ENCODE measurements at places on chromosomes 5 and 9.
A peak's percentile ranks its signal among the peaks of the same experiment; 100 is the strongest.

DNA sequence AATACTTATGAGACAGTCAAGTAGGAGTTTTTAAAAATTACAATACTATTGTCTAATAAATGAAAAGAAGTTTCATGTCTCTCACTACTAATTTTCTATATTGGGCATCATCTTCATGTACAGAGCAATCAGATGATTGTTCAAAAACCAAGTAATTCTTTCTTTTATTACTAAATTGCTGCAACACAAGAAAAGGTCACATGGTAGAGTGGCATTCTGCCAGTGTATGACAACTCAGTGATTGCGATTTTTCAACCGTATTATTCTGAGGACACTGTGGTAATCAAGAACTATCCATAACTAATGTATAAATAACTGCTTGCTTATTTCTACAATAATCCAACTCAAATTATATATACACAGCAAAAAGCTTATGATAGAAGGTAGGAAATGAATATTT lies 96.7 kb upstream of the GRHPR start:
- DNase-seq: no peak

DNA sequence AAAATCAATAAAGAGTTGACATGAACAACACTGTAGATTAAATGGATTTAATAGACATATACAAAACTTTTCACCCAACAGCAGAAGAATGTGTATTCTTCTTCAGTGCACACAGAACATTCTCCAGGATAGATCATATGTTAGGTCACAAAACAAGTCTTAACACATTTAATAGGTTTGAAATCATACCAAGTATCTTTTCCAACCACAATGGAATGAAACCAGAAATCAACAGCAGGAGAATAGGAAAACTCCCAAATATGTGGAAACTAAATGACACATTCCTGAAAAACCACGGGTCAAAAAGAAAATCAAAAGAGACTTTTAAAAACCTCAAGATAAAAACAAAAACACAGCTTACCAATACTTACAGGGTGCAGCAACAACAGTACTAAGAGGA lies 790.1 kb upstream of the ZNF608 start:
- DNase-seq: no peak

GRCh38 chr5:80204808-80205614 lies 50.8 kb downstream of the SERINC5 start:
- DNase-seq: no peak

GRCh38 chr5:33973271-33973670 lies 11.2 kb downstream of the SLC45A2 start:
- DNase-seq: no peak

GRCh38 chr5:159609359-159609758 lies 279.1 kb upstream of the IL12B start:
- DNase-seq: no peak

DNA sequence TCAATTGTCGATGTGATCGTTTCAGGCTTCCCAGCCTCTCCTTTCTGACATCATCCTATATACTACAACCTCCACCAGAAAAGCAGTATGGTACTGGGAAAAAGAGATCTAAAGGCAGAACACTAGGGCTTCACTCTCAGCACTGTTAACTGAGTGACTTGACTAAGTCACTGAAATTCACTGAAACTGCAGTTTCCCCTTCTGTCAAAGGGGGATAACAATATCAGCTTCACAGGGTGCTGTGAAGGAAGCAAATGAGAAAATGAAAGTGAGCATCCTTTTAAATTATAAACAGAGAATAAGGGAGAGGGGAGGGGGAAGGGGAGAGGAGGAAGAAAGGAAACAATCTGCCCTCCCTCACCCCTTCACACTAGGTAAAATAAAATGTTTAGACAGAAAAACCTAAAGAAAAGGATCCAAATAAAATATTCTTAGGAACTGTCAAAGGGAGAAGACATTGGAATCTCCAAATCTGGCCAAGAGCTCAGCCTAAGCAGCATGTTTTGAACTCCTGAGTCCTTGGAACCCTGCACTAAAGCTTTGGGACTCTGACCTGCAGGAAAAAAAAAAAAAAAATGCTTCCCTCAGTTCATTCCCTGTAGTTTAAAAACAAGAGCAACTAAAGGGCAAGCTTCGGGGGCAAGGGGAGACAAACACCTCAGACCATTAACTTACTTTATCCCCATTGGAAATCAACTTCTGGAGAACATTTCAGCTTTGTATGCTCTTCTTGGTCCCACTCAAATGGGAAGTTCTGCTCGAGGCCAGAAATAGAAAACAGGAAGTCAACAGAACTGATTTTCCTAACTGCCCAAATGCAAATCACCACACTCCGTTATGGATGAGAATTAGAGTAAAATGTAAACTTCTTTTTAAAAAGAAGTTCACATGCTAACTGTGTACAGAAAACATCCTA lies 178.3 kb downstream of the DEPDC1B start:
- DNase-seq: no peak

DNA sequence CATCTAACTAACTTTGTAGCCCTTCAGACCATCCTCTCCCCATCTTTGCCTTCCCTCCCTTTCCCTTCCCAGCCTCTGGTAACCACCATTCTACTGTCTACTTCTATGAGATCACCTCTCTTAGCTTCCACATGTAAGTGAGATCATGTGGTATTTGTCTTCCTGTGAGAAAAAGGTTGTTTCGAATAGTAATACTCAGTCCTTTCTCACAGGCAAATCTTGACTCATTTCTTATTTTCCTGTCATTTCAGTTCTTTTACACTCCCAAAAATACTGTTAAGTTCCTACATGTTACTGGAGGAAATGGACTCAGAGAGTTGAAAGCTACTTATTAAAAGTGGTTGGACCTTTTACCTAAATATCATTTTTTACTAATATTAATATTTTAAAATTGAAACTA lies 82.1 kb downstream of the SLF1 start:
- no peak for DNase-seq

DNA sequence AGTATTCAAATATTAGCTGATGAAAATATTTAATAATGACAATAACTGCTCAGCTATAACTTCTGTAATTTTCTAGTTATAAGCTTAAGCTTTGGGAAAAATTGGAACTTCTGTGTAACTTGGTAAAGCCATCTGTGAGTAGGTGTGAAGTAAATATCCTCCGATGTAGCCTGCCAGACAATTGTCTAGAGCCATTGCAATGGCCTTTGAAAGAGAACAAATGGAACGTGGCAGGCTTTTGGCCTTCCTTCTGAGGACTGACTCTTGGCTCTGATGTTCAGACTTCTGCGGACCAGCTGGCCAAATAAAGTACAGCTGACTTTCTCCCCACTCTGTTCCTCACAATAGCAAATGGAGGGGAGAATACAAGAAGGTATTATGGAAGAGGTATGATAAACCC lies 203.4 kb upstream of the NMUR2 start:
- no peak for DNase-seq

GRCh38 chr5:141646026-141646425 lies 5.2 kb downstream of the FCHSD1 start:
- no peak for DNase-seq

DNA sequence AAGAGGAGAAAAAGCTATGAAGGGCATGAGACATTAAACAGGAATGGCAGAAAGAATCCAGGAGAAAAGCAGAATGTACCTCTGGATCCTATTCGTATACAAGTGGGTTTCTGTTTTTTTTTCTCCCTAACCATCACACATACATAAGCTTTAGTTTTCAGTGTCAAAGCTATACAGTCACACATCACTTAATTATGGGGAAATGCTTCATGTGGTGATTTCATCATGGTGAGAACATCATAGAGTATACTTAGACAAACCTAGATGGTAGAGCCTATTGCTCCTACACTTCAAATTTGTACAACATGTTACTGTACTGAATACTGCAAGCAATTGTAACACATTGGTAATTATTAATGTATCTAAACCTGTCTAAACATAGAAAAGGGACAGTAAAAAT lies 290.6 kb downstream of the AOPEP start:
- DNase-seq: no peak

GRCh38 chr5:134463991-134464760 lies 52.5 kb upstream of the CDKN2AIPNL start:
- no peak for DNase-seq

- DNase-seq: no peak
Measured at GRCh38 chr5:135535820-135536801, at the start of gene NEUROG1. NEUROG1 (minus strand) TSS chr5:135535964; CDS start chr5:135535690, 274 bp downstream.

GRCh38 chr5:141815051-141815795 lies 63.0 kb downstream of the PCDH1 start:
- DNase-seq: no peak

GRCh38 chr9:134328341-134328840 lies 2.1 kb downstream of the RXRA start:
- no peak for DNase-seq

DNA sequence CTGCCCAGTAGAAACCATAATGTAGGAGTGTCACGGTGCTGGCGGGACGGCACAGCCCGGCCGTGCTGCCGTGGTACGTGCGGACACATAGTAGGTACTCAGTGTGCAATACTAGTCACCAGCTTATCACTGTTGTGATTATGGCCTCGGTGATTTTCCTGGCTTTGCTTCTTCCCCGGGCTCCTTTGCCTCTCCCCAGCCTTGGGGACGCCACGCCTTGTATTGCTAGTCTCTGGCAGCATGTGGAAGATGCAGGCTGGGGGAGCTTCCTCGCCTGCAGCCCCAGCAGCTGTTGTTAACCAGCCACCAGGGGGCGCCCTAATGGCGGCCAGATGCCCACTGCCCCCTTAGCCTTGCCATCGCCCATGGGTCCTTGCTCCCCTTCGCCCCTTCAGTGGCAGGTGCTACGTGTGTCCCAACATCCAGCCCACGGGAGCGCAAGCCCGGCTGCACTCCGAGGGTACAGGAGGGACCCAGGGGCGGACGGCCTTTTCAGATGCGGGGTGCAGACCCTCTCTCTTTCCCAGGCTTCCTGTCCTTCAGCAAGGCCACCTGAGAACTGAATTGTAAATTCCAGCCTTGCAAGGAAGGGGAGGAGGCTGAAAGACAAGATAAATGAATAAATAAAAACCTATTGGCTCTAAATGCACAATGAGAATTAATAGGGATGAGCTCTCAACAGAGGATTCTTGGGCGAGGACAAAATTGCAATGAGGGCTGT lies 8.0 kb downstream of the NTNG2 start:
- peak; percentile 56 for DNase-seq

GRCh38 chr5:179904463-179905160 lies 3.1 kb downstream of the TBC1D9B start:
- DNase-seq: no peak

DNA sequence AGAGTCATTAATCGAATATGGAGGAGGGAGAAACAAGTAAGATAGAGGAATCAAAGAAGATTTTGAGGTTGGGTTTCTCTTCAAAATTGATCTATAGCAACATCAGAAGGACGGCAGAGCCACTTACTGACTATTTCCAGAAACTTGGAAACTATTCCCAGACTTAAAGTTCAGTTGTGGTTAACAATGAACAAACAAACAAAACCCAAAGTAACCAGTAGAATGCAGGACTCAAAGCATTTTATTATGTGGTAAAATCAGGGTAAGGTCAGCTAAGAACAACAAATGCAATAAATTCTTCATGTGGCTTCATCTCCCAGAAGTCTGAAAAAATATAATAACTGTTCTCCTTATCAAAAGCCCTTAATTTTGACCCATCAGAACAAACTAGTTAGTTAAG lies 54.9 kb upstream of the OSMR start:
- DNase-seq: no peak

DNA sequence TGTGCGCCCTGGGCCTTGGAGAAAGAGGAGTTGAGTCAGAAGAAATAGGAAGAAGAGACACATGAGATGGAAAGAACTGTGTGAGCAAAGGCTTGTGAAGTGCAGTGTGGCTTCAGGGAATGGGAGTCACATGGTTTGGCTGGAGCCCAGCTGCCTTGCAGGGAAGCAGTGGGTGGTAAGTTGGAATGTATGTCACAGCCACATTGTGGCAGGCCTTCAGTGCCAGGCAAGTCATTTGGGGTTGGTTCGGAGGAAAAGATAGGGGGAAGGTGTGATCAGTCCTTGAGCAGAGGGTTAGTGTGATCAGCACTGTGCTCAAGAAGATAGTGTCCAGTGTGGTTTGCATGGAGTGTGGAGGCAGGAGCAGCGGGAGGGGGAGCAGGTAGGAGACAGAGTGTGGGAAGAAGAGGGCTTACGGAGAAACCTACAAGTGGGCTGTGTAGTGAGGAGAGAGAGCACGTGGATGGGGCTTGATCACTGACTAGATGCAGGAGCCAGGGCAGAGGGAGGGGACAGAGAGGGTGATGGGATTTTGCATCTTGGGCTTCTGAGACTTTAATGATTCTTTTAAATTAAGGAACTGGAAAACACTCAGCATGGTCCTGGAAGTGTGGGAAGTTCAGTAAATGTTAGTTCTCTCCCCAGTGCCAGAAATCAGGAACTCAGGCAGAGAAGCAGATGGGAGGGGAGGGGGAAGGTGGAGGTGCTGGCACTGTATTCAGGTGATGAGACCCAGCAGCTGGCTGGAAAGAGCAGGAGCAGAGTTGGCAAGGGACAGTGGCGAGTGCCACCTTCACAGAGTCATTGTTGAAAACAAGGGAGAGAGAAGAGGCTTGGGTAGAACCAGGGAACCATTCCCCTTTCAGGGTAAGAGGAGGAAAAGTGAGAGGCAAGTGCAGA lies 46.6 kb downstream of the ARHGAP26 start:
- DNase-seq: no peak

DNA sequence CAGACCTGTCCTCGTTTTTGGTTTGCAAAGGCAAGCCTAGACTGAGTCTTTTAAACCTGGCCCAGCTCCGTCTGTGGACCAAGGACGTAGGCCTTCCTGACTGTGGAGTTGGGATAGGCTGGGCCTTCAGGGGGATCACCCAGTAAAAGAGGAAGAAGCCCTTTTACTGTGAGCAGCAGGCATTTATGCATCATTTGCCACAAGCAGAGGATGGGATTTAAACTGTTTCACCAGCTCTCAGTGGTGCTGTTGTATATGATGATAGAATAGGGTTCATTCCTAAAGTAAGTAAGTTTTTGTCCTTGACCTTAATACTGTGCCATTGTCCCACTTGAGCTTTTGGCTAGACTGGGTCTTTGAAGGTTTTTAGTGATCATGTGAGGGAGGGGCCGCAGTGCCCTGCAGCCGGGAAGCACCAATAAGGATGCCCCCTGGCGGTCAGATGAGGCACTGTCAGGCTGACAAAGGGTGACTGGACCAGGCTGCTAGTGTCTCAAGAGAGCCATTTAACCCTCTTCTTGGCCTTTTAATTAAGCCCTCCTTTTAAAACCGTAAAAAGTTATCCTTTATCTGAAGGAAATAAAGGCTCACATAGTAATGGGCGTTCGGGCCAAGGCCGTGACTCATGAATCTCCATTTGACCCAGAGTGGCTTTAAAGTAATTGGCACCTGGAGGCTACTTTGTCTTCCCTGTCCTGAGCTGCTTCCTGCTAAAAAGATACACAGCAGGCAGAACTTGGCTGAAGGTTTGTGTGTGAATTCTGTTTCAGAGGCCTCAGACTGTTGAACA lies 74.0 kb downstream of the UBAP1 start:
- peak; percentile 11 for DNase-seq

- no peak for DNase-seq
Measured at GRCh38 chr5:41815261-41815660, 55.0 kb downstream of the OXCT1 start.
